Stimulated activated effector memory CD8-positive, alpha-beta T cell treated with anti-CD3 and anti-CD28 coated beads, Interleukin-12 subunit alpha, Interleukin-12 subunit beta, amount 100 ng/mL, for 72 hours (primary cell): ENCODE measurements at places on chromosomes 1 and 21.

DNA sequence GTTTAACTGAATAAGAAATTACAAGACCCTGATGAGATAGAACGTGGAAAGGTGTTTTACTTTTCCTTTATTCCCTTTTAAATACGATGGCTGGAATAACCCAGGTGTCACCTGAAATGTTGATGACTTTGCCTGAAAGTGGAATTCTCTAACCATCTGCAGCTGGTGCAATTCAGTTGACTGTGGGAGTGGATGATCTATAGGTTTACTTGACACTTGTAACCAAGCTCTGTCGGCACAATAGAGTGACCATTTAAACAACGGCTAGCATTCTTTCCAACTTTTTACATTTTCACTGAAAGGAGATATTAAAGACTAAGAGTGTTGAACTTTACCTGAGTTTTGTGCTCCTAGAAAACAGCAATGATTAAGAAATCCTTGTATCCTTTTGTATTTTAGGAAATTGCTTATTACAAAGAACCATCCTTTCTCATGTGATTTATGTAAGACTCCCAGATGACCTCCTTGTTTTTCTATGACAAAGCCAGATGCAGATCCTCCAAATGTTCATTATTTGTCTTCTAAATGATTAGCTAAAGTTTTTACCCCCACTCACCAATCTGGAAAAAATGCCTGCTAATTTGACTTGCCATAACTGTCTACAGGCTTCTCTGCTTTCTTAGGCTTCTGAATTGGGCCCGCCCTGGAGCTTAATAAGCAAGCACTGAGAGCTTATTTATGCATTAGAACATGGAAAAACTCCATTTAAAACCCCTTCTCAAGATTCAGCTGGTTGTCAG, 129.5 kb upstream of the LRRC7 start:
- no peak for DNase-seq

GRCh38 chr21:44872649-44873355, 688 bp downstream of the PTTG1IP start:
- no peak for DNase-seq

GRCh38 chr21:27528697-27529096, 561.8 kb upstream of the ADAMTS5 start:
- no peak for DNase-seq

- peak; percentile 55 for DNase-seq
Measured at GRCh38 chr1:26959722-26960624, at the start of gene KDF1. TSS of gene KDF1 (minus strand) at chr1:26960468. CDS start at chr1:26952380, 8,088 bp downstream.

GRCh38 chr1:150562446-150563339, 13.5 kb downstream of the ADAMTSL4 start:
- DNase-seq: peak; percentile 87

DNA sequence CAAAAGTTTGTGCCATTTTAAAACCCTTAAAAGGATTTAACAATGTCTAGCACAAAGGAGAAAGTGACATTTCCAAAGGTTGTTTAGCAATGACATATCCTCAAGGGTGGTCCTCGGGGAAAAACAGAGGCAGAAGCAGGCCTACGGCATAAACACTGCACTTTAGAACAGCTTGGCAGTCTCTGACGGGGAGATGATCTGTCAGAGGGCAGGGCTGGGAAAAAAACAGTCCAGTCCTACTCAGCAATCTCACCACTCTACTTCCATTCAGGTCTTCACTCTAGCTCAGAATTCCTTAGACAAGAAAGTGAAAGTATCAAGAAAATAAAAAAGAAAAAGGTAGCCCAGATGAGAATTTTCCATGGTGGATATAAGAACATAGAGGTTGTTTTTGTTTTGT, 4.1 kb downstream of the CRYZ start:
- DNase-seq: no peak

DNA sequence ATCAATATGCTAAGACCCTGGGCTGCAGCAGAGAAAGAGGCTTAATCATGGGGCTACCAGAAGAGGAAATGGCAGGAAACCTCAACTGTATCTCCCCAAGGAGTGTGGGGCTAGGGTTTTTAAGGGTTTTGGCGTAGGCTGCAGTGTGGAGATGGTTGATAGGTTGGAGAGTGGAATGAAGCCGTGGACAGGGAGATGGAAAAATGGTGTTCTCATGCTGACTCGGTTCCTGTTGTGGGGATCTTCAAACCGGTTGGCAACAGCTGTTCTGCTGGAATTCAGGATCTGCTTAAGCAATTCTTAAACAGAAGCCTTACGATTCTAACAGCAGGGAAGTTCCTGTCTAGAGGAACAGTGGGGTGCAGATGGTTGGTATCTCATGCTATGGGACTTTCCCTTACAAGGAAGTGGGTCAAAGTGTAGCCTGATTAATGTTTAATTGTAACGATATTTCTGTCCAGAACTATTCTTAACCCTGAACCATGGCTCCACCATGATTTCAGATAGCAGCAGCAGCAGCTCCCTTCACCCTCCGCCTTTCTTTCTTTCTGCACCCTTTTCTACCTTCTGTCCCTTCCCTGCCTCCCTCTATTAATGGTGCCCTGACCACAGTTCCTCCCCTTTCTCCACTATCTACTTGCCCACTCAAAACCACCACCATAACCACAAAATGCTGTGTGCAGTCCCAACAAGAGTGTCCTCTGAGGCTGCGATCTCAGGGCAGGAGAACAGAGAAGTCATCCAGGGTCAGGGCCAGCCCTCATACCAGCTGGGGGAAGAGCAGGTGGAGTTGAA, 30.8 kb downstream of the RSPH1 start:
- DNase-seq: no peak

DNA sequence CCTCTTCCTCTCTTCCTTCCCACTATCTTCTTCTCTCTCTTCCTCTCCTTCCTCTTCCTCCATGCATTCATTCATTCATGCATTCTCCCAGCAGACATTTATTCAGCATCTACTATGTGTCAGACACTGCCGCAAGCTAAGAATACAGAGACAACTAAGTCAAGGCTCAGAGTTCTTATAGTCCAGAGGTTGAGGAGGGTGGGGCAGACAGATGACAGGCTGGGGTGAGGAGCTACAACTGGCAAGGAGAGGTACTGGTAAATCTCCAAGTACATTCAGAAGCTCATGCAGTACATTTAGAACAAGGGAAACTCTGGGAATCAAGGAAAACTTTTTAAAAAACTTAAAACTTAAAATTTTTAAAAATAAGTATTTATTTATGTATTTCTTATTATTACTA, 56.4 kb upstream of the FMOD start:
- DNase-seq: no peak

DNA sequence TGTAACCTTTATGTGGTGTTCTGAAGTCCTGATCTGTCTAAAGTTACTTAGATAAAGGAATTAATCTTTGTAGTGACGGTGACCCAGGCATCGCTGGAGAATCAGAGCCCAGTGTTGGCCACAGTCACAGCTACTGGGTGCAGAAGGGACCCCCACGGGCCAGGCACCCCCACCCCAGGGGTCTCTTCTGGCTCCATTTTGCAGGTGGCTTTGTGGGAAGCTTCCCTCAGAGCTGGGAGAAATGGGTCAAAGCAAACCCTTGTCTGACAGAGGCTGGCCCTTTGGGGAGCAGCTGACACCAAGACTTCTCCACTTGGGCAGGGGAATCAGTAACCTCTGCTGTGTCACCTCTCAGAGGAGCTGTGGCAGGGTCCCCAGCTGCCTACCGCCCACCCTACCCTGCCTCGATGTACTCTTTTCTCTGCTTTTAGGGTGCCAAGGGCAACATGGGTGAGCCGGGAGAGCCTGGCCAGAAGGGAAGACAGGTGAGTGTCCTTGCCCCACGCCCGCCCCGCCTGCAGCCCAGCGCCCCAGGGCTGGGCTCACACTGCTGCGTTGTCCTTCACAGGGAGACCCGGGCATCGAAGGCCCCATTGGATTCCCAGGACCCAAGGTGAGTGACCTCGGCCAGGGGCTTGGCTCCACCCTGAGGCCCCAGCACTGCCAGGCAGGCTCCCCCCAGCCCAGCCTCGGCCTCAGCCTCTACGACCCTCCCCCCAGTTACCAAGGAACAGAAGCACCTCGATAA, 17.7 kb downstream of the COL6A2 start:
- no peak for DNase-seq

GRCh38 chr1:27779122-27779521, 6.1 kb downstream of the STX12 start:
- no peak for DNase-seq

DNA sequence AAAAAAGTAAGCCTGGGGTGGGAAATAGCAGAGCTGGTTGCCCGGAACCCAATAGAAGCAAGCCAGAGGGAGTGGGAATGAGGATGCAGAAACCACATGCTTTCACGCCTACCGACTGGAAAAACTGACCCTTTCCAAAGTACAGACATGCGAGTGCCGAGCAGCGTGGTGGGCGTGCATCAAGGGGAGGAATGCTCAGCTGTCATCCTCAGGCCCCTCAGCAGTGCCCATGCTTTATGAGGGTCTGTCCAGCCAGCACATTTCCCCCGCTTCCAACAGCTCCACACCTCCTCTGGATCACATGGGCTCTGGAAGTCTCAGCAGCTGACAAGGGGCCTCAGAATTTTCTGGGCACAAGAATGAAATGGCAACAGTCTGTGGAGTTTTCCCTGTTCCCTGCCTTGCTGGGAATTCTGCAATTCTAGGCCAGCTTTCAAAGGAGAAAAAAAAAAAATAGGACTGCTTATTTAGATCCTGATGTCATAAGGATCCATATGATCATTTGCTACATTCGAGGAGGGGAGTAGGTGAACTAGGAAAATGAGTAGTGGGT, 19.1 kb upstream of the IKBKE start:
- no peak for DNase-seq
